Stimulated activated CD4-positive, alpha-beta T cell treated with anti-CD3 and anti-CD28 coated beads, Interleukin-15, amount 100 ng/mL, for 1 hour (primary cell): ENCODE measurements at places on chromosomes 13 and 19.
A peak's percentile ranks its signal among the peaks of the same experiment; 100 is the strongest.

- DNase-seq = no peak
Observed at GRCh38 chr13:32115066-32115465, 83.5 kb downstream of the FRY start.

GRCh38 chr19:18245297-18245696 is 19.1 kb upstream of the PDE4C start:
- DNase-seq = no peak

DNA sequence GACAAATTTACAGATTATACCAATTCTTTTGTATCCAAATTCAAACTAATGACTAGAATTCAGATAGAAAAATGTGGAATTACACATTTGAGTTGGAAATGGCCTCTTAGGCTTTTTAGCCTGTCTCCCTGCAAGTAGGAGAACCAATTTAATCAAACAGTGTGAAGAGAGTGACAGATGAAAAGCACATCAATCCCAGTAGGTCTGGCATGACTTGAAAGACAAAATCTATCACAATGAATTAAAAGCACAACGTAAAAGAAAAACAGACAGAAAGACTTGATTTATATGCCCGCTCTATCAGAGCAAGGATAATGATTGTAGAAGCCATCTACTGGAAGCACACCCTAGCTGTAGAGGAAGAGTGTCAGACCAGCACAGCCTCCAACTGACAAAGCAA is 1084.4 kb upstream of the SPRY2 start:
- DNase-seq = no peak

DNA sequence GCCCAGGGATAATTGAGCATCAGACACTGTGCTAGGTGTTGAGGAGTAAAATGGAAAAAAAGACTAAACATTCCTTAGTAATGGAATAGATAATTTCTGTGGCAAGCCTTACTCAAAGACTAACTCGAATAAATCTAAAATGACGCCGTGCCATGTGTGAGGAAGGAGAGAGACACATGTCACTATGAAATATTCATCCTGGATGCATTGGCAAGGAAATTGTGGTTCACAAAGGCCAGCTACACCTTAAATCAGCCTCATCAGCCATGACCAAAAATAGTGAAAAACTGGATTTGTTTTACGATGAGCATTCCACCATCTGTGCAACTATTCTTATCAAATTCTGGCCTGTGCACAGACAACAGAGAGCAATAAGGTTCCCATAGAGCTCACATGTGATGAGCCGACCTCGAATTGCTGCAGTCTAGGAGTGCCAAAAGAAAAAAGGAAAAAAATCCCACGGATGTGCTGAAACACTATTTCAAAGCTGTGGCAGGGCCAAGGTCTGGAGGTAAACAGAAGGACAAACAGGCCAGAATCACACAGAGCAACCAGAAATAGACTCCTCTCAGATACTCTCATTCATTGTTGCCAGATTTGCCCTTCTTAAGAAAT is 505.7 kb downstream of the EFNB2 start:
- no peak for DNase-seq

DNA sequence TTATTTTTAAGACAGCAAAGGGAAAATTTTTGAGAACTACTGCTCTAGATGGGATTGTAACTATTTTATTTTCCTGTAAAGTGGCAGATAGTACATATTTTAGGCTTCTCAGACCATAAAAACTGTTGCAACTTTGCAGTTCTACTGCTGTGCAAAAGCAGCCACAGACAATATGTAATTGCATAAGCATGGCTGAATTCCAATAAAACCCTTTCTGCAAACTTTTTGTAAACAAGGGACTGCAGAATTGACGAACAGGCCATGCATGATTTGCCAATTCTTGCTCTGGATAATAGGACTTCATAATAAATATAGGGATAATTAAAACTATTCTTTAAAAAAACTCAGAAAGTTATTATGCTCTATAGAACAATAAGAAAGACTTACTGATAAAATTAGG is 149.1 kb downstream of the SLITRK5 start:
- no peak for DNase-seq

GRCh38 chr19:32313569-32314265 is 31.7 kb upstream of the ZNF507 start:
- DNase-seq = no peak

DNA sequence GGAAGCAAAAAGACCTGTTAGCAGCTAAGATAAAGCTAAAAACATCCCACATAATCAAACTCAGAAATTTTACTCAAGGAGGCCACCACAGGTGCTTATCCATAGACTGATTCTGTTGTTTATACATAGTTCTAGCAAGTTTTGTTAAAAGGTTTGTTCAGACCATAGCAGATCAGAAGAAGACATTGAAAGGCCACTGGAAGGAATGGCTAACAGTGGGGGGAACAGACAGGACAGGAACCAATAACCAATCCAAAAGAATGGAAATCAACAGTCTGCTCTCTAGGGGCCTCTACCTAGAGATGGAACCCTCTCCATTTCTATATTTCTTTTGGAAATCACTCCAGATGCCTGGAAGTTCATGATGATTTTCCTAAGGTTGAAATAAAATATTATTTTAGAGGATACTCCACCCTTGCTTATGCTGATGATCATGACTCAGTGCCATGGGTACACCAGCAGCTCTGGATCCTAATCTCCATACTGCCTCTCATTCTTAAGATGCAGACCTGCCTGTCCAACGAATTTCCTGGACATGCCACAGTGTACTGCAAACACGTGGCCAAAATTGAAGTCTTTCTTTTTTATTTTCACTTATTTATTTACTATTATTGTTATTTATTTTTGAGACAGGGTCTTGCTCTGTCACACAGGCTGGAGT is 260.0 kb downstream of the MYO16 start:
- DNase-seq = no peak

GRCh38 chr19:44988896-44989556 is 12.2 kb upstream of the RELB start:
- DNase-seq = peak; percentile 35

GRCh38 chr13:33927315-33927714 is 109.4 kb downstream of the RFC3 start:
- DNase-seq = no peak

DNA sequence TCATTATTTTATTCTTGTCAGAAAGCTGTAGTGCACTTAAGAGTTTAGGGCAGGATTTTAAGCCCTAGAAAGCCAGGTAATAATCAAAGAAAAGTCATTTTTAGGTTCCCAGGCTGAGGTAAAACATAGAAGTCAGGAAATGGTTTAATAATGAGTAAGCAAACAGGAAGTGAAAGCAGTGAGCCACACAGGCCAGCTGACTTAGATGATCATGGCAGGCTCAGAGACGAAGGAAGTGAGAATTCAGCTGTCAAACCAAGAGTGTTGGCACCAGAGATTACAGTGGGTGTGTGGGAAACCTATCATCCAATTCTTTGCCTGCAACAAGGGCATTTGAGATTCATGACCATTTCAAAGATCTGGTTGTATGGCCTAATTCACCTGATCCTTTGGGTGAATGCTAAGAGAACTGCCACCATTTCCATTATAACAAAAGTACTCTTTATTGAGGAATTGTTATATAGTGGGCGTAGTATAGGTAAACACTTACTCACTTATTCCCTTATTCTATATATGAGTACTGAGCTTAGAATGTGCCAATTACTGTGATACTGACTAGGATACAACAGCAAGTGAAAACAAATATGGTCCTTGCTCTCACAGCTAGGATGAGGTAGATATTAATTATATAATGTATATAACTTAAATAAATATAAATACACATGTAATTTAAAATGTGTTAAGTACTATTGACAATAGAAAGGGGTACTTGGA is 103.7 kb upstream of the EDNRB start:
- no peak for DNase-seq

DNA sequence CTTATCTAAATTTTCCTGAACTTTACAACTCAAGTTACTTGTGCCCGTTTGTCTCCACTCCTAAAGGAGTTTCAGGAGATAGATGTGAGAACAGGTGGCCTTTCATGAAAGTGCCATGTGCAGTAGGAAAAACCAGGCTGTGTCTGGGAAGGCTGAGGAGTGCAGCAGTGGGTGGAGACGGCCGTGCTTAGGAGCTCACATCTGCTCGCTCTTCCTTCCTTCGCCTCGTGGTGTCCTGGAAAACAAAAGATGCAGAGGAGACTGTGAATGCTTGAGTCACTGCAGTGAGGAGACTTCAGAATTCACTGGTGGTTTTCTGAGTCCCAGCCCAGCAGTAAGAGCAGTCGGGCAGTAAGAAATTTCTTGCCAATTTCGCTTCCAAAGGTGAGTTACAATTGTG is 138.4 kb upstream of the RNF113B start:
- no peak for DNase-seq

DNA sequence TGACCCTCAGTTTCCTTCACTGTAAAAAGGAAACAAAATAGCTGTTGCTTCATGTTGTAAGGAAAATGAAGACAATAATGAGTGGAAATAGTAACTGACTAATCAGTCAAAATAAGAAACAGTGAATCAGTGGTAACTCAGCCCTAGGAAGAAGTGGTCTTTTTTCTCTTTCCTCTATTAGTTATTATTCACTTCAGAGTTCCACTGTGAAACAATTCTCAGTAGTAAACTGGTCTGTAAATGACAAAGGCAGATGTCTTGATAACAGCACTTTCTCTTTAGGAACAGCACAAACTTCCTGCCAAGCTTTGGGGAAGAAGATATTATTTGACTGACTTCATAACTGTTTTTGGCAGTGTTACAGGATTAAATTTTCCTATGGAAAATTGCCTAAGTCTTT is 600.5 kb upstream of the KLHL1 start:
- no peak for DNase-seq

- DNase-seq = peak; percentile 83
Observed at GRCh38 chr13:114128624-114129522, 3.5 kb downstream of the RASA3 start.

DNA sequence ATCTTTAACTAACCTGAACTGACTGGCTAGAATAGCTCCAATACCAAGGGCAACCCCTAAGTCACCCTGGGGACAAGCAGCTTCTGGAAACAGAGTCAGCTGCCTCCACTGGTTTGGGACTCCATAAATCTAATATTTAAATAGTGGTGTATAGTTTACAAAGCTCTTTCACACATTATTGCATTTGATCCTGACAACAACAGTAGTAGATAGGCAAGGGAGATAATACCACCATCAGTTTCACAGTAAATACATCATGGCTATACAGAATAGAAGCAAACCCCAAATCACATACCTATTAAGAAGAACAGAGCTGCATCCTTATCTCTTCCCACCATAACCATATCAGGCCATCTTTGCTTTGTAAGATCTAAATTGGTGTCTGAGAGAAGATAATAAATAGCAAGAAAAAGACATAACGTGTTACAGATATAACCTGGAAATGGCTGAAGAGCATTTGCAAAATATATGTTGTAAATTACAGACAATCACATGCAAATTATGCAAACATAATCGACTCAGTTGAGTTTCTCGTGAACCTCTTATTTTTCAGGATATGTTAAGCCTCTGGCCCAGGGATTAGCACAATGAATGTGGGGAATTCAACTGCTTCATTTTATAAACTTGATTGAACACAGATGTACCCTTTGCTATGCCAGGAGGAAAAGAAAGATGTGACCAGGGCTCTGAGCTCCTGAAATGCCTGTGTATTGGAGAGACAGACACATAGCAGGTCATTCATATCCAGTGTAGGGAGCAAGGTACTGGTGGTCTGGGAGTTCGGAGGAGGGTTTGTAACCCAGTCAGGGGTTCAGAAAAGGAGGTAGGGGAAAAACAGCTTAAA is 142.5 kb downstream of the SLC7A1 start:
- DNase-seq = no peak

DNA sequence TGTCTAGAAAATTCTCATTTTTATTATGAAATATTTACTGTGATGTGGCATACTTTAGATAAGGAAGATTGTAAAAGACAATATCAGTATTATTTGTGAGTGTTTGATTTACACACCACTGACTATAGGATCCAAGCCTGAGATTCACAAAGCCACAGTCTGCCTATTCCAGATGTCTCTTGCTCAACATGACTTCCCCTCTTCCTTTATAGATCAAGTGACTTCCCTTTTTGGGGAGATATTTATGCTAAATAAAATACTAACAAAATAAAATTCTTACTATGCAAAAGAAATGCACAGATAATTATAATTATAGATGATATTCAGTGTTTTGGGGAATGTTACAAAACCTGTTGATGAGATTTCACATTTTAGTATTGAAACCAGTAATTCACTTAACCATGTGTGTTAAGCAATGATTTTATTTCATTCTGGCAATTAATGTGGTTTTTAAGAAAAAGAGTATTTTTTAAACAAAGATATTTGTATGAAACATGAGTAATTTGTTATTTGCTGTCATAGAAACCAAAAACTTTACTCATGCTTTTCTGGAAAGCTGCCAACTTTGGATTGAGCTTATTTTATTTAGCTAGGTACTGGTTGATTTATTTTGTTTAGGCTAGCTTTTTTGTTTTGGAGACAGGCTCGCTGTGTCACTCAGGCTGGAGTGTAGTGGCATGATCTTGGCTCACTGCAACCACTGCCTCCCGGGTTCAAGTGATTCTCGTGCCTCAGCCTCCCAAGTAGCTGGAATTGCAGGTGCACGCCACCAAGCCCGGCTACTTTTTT is 13.7 kb upstream of the GPR183 start:
- no peak for DNase-seq

- no peak for DNase-seq
Observed at GRCh38 chr13:29917650-29918049, 67.2 kb upstream of the UBL3 start.

DNA sequence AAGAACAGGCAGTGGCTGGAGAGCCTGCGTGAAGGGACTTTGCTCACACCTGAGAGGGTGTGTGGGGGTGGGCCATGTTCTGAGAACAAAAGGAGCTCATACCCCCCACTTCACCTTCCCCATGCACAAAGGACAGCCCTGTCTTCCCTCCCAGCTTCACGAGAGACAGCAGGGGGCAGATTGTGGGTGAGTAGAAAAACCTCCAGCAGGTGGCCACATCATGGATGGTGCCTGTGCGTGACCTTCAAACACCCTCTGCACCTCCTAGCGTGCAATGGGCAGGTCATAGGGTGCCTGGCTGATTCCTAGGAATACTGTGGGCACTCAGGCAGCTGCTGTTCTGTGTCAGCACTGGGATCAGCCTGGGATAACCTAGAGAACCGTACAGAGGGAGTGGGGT is 36.3 kb upstream of the PSG9 start:
- no peak for DNase-seq

DNA sequence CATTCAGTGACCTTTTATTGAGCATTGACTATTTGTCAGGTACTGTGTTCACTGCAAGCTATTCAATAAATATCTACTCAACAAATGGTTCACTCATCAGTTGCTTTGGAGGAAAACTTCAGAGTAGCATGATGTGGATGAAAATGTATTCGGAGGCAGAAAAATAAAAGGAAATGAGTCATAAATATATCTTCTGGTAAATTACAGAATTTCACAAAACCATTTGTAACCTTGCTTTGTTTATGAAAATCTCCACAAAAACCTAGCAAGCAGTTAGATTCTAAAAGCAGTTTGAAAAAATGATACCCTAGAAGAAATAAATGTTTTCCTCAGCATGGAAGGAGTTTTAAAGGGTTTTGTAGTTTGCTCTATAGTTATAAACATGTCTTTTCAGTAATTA is 399.6 kb downstream of the LMO7 start:
- no peak for DNase-seq

GRCh38 chr19:28876609-28877123 is 336.3 kb downstream of the UQCRFS1 start:
- DNase-seq = no peak
